ENCODE measurements at places on chromosomes 11 and 22. TPM values are rescaled to one million over a fixed set of nuclear protein-coding genes. Genes with fewer than 3 reads are reported as not detected.

Gene FADD
- 20.6 TPM for total RNA-seq

Gene SMC1B
- not detected for total RNA-seq

Gene BID
- total RNA-seq: 22.3 TPM

Gene PRRG4
- not detected for total RNA-seq

Gene F2
- total RNA-seq: not detected

Gene KRTAP5-10
- total RNA-seq: not detected

Gene UBQLN3
- not detected for total RNA-seq

Gene SPTBN2
- 0.85 TPM for total RNA-seq

Gene DNAJB7
- total RNA-seq: not detected

Gene SCGB1A1
- not detected for total RNA-seq

Gene KRTAP5-11
- not detected for total RNA-seq

Gene MMP8
- not detected for total RNA-seq

Gene AQP11
- 1.8 TPM for total RNA-seq
